ENCODE measurements at places on chromosomes 3 and 15.
A peak's percentile ranks its signal among the peaks of the same experiment; 100 is the strongest.

DNA sequence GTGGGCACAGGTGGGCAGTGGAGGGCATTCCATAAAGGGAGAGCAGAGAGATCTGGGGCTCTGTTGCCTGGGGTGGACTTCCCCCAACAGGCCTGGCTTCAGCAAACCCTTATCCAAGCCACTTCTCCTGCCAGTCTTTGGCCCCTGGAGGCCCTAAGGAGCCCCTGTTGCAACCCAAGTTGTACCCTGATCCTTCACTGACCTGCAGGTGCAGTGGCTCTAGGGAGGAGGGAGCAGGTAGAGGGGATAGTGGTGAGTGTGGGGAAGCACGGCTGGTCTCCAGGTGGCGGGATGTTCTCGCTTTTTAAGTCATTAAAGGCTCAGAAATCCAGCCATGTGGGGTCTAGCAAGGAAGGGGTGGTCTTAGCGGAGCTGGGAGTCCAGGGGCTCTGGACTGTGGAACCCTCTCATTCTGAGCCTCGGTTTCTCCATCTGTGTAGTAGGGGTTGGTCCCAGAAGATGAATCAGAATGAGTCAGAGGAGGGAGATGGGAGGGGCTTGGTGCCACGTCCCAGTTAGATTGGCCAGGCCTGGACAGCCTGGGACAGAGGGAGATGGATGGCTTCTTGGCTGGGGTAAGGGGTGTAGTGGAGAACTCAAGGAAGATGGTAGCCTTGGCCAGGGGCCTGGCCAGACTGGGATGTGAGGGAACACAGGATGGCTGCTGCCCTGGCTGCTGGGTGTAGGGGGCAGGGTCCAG, 2.6 kb downstream of the ZBTB47 start:
- DNase-seq, result no peak

GRCh38 chr15:71088683-71089082, 26.6 kb upstream of the THSD4 start:
- no peak for DNase-seq

DNA sequence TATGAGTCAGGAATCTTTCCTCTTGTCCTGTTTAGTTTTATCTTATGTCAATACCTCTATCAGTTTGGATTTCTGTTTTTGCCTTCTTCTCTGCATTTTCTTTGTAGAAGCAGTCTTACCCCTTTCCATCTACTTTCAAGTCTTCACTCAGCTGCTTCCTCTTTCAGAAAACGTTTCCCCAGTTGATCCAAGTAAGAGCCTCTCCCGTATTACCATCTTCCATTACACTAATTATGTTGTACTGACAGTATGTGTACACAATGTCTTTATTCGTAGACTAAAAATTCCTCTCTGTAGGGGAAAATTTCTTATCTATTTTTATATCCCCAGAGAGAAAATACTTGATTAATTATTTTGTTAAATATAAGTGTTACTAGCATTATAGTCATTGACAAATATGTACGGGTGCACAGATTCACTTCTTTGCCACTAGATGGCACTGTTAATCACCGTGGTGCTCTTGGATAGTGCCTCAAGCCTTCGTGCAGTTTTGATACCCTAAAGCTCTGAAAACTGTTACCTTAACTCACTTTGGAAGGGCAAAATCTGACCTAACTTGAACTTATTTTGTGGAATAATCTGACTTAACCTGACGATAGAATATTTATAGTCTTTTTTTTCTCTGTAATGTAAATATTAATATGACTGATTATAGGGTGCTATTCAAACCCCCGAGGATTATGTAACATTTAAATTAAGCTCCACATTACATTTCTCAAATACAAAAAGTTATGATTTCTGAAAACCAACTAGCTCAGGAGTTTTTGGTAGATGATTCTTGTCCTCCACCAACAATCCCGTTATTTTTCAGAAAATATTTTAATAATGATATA, 74.2 kb upstream of the POU1F1 start:
- DNase-seq, result no peak

DNA sequence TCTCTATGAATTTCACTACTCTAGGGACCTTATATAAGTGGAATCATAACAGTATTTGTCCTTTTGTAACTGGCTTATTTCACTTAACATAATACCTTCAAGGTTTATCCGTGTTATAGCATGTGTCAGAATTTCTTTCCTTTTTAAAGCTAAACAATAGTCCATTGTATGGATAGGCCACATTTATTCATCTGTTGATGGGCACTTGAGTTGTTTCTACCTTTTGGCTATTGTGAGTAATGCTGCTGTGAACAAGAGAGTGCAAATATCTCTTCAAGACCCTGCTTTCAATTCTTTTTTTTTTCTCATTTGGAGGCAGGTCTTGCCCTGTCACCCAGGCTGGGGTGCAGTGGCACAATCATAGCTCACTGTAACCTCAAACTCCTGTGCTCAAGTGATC, 56.5 kb downstream of the CHCHD6 start:
- no peak for DNase-seq

GRCh38 chr3:172210355-172210754, 171.0 kb downstream of the FNDC3B start:
- DNase-seq, result no peak

DNA sequence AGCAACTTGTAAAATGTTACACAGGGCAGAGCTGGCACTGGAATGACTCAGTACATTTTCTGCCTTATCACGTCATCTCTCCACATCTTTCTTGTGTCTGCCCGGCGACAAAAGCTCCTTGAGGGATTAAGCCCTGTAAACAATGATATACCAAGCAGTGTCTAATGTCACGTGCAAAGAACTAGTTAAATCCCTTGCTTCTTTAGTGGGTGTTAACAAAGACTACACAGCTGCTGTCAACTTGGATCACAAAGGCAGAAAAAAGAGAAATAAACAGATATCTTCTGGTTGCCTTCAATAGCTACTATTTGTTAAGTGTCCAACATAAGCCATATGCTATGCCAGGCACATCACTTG, 48.1 kb upstream of the FRMD4B start:
- no peak for DNase-seq

DNA sequence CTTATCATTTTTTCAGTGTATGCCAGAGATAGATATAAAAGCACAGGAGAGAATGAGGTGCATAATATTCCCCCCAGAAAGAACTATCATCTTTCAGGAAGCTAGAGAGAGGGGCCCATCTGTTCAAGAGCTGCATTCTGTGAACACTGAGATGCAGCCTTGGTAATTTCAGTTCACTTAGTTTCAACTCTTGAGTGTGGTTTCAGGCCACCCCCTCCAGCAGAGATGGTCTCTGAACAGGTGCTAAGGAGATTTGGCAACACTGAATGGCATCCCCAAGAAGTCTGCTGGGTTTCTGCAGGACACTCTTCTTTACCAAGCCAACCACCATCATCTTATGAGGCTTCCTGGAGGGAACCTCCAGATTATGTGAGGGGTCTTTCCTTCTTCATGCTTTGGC, 30.4 kb upstream of the LIMD1 start:
- DNase-seq, result no peak

GRCh38 chr15:75929799-75930565, 26.3 kb downstream of the FBXO22 start:
- no peak for DNase-seq

DNA sequence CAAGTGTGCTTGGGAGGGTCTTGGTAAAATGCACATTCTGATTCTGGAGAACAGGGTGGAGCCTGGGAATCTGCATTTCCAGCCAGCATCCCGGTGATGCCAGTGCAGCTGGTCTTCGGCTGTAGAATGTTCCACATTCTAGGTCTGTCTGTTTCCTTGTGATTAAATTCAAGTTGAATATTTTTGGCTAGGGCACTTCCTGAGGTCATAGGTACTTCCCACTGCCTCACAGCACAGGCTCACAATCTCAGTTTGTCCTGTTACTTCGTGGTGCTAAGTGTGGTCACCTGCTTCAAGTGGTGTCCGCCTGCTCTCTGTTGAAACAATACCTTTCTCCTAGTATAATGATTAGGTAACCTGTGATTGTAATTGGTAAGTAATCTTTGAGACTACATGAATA, 40.1 kb downstream of the FLNB start:
- DNase-seq, result no peak

GRCh38 chr3:158911586-158911985, 109.7 kb downstream of the MFSD1 start:
- DNase-seq, result no peak

DNA sequence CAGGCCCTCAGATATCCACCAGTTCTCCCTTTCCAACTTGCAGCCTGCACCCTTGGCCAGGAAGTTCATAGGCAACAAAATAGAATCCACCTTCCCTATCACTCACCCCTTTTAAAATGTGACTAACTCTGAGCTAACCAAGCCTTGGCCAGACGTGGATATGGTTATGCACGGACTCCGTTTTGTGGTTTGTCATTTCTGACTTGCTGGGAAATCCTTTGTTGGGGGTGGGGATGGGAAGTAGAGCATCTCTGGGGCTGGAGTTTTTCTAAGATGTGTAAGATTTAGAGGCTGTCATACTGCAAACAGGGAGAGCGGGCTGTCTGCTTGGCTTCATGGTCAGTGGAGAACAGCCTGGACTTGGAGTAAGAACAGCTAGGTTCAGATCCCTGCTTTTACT, 62.6 kb downstream of the SMAD3 start:
- no peak for DNase-seq

GRCh38 chr3:143298380-143298779, 178.8 kb downstream of the CHST2 start:
- DNase-seq, result no peak

GRCh38 chr3:49017229-49017970, 980 bp downstream of the DALRD3 start:
- no peak for DNase-seq

- DNase-seq, result no peak
Measured at GRCh38 chr3:127073941-127074820, 91.3 kb downstream of the PLXNA1 start.

DNA sequence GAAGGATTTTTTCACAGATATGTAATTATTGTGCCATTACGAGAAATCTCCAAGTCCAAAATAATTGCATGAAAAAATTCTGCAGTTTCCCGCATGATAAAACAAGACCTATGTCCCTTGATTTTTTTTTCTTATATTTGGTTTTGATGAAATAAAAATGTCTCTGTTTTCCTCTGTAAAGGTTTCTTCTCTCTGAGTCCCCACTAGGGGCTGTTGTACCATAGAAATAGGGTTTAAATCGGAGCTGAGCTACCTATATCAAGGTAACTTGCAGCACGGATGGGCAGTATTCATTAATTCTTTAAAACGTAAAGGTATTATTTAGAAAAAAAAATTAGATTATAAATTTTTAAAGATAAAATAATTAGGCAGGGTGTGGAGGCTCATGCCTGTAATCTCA, 66.6 kb upstream of the IGF1R start:
- no peak for DNase-seq

- DNase-seq, result no peak
Measured at GRCh38 chr15:43763819-43764446, 12.8 kb downstream of the ELL3 start.

DNA sequence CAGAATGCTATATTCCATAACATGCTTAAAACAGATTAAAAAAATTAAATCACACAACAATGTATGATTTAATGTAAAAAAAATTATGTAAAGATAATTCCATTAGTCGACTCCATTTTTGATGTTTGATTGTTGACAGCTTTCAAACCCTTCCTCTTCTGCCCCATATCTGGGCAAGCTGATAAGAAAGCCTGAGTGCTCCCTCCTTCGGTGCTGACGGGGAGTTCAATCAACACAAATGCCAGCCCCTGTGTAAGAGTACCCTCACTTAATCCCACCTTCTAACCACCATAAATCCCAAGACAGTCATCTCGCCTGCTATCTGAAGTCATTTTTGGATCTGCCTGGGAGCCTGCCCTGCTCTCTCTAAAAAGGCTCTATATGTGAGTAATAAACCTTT, 59.8 kb upstream of the IP6K2 start:
- DNase-seq, result no peak

DNA sequence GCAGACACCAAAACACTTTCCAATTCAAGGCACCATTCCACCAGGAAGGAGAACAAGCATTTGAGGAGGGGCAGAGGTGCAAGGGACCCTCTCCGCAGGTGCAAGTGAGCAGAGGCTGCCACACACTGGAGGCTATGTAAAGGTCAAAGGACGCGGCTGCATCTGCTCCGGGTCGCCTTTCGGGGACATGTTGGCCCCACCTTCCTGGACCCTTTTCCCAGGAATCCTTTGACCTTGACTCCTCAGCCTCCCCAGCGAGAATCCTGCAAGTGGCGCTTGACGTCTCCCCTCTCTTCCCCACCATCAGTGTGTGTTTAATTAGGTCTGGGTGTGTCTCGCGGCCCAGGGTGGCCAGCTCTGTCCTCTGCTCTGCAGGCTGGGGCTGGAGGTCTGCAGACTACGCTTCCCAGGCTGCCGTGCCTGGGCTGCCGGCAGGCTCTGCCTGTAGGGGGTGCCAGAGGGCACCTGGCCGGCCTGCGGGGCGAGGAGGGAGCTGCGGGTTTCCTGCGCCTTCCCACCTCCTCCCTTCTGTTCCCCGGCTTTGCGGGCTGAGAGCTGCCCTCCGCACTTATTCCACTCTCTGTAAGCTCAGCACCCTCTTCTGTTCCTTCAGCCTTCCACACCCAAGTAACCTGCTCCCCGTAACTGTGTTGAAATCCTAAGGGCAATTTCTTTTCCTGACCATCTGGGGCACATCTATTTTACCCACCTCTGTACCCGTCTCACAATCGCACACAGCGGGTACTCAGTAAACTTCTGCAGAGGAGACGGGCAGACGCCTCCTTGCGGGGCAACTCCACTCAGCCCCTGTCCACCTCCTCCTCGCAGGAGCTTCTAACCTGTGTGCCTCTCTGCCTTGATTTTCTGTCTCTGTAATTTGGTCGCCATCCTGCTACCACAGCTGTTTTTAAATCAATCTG, 129.8 kb downstream of the NSMCE3 start:
- peak; percentile 31 for DNase-seq

- DNase-seq, result no peak
Measured at GRCh38 chr3:196227629-196228493, 11.5 kb downstream of the SLC51A start.

DNA sequence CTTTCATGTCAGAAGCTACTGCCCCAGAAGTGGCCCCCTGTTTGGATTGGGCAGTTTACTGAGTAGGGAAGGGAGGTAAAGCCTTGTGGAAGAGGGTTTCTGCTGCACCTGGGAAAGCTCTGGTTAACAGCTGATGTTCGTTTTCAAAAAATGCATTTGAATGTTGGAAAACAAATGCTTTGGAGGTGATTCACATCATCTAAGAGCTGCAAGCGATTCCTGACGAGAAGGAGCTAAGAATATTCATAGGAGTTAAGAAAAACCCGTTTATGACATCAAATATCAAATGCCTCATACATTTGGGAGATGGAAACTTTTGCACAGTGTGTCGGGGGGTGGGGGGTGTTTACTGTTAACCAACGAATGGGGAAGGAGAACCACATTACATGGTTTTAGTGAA, 183.8 kb upstream of the NR2F2 start:
- no peak for DNase-seq

DNA sequence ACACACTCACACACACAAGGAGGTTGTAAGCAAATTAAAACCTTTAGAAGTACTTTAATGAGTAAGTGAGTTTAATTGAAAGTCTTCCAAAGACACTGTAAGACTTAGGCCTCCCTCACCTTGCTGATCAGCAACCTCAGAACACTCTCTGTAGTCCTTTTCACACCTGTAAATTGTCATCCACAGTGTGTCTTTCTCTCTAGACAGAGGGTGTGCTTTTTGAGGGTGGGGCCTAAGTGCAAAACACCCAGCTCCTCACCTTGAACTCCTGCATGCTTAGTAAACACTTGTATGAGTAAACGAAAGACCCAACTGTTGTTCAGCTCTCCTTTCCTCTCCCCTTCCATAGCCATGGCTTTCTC, 183.2 kb upstream of the IL12A start:
- no peak for DNase-seq

Data from activated CD4-positive, alpha-beta T cell treated with anti-CD3 and anti-CD28 coated beads for 1 hour (primary cell).